ENCODE measurements at places on chromosomes 13 and 19.

GRCh38 chr13:69755101-69755500 is 352.5 kb upstream of the ATXN8OS start:
- no peak for DNase-seq

DNA sequence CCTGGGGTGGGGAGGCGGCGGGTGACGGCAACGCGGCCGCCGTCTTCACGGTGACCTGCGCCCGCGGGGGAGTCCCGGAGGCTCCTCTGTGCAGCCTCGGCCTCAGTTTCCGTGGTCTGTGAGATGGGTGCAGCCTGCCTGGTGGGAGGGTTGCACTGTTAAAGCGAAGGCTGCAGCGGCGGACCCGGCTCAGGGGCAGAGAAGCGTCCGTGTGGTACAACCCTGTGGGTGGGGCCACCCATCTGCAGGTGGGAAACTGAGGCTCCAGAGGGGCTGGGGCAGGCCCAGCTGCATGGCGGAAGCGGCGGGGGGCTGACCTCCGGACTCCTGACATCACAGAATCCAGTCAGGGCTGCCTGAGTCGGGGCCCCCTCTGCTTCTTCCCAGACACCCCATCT is 481 bp downstream of the FGF22 start:
- no peak for DNase-seq

DNA sequence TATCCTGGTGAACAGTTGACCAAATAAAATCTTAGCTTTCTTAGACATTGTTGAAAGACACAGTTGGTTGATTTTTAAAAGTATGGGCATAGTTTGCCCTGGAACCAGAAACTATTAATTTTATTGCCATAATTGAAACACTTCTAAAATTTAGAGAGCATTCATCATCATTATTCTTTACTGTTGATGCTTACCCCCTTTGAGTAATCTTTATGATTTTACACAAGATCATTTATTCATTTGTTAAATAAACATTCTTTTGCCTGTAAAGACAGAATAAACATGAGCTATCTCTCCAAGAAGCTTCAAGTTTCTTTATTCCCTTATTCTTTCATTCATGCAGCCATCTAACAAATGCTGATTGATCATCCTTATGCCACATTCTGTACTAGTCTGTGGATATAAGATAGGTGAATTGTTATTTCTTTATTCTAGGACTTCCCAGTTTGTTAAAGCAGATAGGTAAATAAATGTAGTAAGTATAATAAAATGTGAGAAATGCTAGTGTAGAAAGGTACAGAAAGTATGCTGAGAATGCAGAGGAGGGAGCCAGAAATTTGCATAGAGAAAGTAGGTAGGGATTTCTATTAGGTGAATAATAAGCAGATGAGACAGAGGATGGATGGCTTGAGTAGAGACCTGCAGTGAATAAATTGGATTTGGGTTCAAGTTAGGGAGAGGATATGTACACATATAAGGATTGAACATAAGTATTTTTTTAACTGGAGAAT is 8.2 kb downstream of the SERTM1 start:
- DNase-seq, result no peak

DNA sequence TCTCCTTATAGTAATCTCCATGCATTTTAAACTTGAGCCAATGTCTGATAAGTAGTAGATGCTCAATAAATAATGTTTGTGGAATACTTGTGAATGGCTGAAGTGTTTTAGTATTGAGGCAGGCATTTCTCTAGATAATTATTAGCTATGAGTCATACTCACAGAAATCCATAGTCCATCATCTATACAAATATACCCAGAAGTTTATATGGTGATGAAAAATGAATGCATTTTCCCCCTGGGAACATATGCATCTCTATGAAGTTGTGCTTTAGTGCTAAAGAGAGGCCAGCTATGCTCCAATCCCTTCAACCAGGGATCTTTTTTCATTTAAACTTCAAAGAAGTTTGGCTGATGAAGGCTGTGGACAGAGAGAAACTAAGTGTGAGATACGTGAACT is 17.2 kb downstream of the MBNL2 start:
- no peak for DNase-seq

DNA sequence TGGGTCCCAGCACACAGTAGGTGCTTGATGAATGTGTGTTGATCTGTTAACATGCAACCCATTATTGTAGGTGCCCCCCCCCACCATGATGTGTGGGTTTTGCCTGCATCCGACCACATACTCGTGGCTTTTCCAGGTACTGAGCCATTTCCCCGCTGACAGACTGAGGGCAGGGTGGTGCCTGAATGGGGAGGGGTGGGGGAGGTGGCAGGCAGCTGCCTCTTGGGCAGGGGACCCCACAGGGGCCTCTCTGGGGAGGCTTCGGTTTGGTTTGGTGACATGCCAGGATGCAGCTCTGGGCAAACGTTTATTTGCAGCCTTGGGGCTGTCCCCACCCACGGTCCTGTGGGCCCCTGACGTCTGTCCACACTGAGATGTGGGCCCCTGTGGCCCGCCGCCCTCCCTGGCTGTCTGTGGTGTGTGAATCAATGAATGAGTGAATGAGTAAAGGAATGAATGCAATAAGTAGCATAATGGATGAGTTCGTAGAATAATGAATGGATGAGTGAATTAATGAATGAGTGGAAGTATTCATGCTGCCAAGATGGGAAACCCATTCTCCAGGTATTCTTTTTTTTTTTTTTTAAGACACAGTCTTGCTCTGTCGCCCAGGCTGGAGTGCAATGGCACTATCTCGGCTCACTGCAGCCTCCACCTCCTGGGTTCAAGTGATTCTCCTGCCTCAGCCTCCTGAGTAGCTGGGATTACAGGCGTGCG is 9.0 kb upstream of the JUND start:
- DNase-seq, result no peak

GRCh38 chr13:32320528-32320927 is 5.2 kb downstream of the BRCA2 start:
- no peak for DNase-seq

DNA sequence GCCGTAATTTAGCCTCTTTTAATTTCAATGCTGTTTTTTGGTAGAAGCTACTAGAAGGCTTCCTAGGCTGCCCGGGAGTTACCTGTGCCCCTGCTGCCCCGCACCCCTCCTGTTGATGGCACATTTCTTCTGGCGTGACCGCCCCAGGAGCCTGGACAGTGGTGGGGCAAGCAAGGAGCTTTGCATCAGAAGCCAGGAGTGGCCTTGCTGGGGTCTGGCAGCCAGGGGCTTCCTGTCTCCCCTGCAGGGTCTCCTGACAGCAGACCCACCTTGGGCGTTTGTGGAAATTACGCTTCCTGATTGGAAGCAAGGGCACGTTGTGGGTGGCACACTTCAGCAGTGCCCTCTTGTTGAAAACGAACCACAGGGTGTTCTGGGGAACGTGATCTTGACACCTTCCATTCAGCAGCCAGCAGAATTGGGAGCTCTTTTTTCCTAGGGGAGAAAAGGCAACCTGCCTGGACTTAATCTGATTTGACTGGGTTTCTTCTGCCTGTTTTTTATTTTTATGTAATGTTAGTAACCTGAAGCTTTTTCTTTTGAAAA is 90.0 kb upstream of the TEX29 start:
- no peak for DNase-seq

Data from lower leg skin (tissue), 4 donors.